BE2C (cell line): ENCODE measurements at places on chromosomes 5 and 9.

DNA sequence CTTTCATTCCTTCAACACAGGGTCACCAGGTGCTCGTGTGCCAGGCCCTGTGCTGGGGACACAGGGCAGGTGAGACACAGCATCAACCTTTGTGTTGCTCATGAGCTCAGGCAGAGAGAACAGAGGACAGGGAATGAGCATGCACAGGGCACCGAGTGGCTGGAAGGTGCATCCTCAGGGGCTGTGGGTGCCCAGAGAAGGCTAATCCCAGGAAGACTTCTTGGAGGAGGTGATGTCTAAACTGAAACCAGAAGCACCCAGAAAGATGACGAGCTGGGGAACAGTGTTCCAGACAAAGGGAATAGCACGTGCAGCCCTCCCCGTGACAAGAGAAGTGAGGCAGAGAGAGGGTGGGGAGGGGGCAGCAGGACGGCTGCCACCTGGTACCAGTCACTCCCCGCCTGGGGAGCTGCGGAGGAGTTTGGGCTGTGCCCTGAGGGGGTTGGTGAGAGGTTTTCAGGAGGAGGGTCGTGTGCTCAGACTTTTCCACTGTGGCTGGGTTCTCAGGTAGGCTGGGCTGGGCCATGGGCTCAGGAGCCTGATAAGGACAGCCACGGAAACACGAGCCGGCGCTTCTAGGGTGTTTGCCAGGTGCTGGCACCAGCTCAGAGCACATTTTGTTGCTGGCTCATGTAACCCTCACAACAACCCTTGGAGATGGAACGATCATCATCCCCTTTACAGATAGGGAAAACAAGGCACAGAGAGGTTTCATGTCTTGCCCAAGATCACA is 46.0 kb downstream of the HMCN2 start:
- DNase-seq = no peak

- DNase-seq = peak; percentile 67
Observed at GRCh38 chr9:132142924-132143323, 18.9 kb upstream of the NTNG2 start.

DNA sequence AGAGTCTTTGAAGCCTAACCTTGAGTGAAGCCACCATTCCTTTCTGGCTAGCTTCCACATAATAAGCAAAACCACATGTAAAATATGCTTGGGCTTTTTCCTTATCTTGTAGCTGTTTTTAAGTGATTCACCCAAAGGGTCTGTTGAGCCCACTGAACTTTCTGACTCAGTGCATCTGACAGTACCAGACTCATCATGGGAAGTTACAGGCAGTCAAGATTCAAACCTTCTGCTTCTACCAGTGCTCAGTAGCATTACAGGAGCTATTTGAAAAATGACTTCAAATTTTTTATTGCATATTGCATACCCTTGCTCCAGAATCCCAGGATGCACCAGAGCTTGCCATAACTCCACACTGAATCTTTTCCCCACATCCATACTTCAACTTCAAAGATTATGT is 87.5 kb upstream of the PTPRD start:
- DNase-seq = no peak

DNA sequence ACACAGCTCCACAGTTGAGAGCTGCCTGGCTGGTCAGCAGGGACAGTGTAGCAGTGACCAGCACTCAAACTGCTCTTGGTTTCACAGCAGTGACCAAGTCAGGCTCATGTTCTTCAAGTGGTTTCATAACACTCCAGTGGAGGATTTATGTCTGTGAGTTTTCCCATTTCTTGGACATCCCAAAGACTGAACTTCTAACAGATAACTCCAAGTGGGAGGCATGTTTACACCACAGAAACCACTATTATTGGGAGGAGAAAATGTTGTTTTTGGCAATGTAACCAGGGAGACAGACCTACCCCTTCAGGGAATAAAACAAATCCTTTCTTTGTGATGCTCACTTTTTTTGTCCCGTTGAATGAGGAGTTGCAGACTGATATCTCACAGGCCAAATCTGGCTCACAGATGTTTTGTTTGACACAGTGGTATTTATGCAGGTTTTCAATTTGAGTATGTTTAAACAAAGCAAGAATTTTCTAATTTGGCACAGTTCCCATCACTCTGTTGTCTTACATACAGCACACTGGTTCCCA is 141.5 kb downstream of the RMI1 start:
- no peak for DNase-seq

GRCh38 chr5:180135128-180135955 is 63.8 kb upstream of the RNF130 start:
- DNase-seq = no peak

DNA sequence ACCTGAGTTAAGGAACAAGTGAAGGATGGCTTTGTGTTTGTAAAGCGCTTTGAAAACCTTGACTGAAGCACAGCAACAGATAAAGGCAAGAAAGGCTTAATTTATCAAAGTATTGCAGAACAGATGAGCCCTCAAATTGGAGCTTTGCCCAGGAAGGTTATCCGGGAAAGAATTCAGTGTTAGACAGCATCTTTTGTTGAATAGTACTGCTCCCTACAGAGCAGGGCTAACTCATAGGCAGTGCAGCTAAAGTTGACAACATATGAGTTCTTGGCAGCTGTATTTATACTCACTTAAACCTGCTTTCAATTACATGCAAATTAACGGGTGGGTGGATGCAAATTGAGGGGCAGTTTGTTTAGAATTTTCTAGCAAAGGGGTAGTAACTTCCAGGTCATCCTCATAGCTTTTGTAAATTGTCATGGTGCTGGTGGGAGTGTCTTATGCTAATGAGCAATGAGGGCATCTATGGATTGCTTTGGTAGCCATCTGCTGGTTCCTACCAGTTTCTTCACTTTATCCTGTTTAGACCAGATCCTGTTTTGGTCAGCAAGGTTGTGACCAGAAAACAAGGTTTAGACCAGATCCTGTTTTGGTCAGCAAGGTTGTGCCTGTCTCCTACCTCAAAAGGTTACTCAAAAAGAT is 105.8 kb downstream of the GDA start:
- no peak for DNase-seq

DNA sequence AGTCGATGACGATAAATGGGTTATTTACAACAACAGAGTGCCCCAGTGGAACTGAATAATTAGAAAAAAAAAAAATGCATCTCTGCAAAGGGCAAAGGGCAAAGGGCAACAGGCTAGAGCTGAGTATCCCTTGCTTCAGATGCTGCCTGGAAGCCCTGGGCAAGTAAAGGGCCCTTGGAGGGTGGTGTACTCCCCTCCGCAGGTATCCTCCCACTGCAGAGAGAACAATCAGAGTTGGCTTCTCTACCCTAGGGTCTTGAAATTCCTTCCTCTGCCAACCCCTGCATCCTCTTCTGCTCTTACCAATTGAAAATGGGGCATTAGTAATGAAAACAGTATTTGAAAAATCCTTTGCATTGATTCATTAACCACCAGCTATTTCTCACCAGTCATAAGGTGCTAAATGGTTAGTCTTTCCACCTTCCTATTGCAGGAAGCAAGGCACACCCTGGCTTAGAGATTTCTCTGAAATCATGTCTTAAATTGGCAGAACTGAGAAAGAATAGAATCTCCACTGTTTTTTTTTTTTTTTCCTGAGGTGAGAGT is 122.6 kb downstream of the SEMA6A start:
- no peak for DNase-seq

DNA sequence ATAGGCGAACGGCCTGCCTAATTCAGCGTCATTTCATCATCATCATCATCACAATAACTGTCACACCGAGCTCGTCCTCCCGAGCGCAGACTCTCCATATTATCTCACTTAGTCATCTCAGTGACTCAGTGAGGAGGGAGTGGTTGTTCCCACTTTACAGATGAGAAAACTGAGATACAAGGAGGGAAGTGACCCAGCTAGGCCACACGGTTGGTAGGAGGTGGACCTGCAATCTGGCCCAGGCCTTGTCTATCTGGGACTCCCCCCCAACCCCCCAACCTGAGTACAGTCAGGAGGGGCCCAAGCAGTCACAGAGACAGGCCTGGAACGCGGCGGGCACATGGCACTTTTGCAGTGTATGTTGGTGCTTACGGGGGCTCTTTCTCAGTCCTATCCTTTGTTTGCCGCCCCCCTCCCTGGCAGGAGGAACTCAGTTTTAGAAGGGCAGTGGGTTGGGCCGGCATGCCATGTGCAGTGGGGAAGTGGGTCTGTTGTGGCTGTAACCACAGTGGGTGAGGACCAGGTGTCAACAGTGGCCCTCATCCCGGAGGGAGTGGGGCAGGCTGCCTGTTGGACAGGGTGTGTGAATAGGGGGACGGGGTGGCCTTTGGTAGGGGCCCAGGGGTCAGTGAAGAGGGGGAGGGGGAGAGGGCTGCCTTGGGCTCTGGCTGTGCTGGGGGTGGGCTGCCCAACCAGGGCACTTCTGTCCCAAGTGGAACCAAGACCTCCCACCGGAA is 1.7 kb upstream of the RXRA start:
- DNase-seq = no peak

GRCh38 chr9:127644943-127645342 is 32.9 kb downstream of the STXBP1 start:
- DNase-seq = no peak

- no peak for DNase-seq
Observed at GRCh38 chr5:17428176-17428800, 69.7 kb upstream of the TAF11L2 start.

GRCh38 chr9:35789541-35789940 is 1.9 kb upstream of the NPR2 start:
- no peak for DNase-seq

- peak; percentile 81 for DNase-seq
Observed at GRCh38 chr9:112174222-112174964, 704 bp downstream of the SUSD1 start.

- no peak for DNase-seq
Observed at GRCh38 chr5:1781726-1782384, 17.8 kb downstream of the MRPL36 start.

- no peak for DNase-seq
Observed at GRCh38 chr5:58127255-58128220, 332.3 kb downstream of the PLK2 start.

DNA sequence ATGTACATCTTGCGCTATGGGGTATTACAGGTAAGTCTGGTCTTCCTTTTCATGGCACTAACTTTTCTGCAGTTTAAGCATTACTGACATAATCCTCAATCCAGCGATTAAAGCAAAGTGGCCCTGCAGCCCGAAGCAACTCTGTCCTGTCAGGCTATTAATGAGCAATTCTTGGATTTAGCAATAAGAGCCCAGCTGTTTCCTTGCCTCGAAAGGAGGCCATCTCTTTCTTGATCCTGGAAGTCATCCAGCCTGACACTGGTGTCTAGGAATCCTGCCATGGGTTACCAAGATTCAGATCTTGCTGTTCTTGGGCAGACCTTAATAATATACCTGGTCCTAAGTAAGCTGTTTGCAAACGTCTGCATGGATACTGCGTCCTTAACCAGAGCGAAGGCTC is 102.0 kb downstream of the RFK start:
- no peak for DNase-seq

DNA sequence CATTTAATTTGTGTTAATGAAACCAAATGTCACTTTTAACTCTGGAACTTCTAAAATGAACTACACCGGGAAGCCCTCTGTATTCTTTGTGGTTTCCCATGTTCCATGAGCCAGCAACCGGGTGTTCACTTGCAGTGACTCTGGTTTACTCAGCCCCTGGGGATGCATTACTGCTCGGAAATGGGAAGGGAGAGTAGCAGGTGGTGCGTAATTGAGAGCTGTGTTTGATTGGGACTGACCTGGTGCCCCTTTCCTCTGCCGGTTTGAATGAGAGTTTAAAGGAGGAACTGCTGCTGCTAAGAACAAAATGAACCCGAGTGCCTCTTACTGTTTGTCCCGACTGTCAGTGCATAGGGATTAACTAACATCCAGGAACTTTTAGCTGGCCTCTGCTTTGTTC is 100.1 kb upstream of the DHFR start:
- peak; percentile 63 for DNase-seq

DNA sequence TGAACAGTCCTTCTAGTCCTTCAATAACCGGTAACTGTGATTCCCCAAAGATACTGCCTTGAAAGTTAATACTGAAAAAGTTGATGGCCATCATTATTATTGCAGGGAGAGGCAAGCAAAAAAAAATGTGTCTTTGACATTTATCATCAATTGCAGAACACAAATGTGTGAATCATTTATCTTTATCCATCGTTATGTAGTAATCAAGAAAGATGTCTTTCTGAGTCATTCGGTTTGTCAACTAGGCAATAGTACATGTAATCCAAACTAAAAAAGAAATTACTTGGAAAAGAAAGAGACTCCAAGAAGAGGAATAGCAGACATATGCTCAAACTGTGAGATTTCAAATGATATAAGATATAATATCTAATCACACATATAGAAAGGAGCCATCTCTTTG is 473.0 kb downstream of the CETN3 start:
- DNase-seq = no peak

- no peak for DNase-seq
Observed at GRCh38 chr5:158287643-158288271, 428.8 kb upstream of the CLINT1 start.

- no peak for DNase-seq
Observed at GRCh38 chr5:13569090-13569715, 375.3 kb downstream of the DNAH5 start.

- no peak for DNase-seq
Observed at GRCh38 chr9:27189426-27189825, 80.4 kb downstream of the TEK start.

- DNase-seq = no peak
Observed at GRCh38 chr5:135214897-135215616, 181.0 kb upstream of the PITX1 start.

DNA sequence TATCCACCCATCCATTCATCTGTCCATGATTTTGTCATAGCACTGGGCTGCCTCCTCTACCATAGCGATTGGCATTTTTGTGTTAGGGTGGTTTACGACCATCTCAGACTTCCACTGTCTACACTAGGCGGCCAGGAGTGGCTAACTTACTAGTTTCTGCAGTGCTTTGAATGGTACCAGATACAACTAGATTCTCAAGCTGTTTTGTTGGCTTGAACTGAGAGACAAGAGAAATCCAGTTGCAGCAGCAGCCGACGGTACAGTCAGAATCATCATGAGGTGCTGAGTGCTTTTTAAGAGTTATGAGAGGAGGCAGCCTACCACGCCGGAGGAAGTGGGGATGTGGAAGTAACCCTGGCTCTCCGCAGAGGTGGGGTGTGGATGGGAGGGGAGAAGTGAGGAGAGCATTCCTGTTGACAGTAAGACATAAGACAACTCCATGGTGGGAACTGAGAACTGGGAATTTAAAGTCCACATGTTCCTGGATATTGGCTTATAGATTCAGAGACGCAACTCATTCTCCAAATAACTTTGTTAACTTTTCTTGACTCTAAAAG is 27.9 kb downstream of the COL5A1 start:
- no peak for DNase-seq

DNA sequence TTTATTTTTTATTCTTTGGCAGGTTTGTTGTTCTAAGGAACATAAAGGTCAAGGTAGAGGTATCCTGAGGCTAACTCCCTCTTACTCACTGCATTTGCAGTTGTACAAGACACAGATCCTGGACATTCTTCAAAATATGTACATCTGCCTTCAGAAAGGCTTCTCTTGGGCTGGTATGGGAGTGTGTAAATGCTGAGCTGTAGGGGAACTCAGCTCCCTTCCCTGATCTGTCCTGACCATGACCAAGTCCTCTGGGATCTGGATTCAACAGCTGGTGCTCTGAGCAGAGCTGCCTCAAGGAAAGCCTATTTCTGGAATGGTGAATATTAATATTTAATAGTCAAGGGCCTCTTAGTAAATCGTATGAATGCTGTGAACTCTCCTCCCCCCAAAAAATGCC is 117.4 kb downstream of the PRKACG start:
- DNase-seq = no peak
